ENCODE measurements at places on chromosomes 16 and 17.

DNA sequence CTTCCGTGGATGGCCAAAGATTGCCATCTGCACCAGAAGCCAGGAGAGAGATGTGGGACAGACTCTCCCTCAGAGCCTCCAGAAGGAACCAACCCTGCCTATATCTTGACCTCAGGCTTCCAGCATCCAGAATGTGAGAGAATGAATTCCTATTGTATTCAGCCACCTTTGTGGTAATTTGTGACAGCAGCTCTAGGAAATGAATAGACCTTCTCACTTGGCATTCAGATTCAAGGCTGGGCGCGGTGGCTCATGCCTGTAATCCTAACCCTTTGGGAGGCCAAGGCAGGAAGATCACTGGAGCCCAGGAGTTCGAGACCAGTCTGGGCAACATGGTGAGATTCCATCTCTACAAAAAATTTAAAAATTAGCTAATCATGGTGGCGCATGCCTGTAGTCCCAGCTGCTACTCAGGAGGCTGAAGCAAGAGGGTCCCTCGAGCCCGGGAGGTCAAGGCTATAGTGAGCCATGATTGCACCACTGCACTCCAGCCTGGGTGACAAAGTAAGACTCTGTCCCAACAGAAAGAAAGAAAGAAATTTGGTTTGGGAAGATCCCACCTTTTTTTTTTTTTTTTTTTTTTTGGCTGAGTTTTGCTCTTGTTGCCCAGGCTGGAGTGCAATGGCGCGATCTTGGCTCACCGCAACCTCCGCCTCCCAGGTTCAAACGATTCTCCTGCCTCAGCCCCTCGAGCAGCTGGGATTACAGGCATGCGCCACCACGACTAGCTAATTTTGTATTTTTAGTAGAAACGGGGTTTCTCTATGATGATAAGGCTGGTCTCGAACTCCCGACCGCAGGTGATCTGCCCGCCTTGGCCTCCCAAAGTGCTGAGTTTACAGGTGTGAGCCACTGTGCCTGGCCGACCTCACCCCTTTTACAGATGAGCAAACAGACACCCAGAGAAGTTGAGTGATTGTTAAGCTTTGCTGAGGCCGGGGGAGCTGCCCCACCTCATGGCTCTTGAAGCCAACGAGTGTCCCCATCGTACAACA, 4.3 kb upstream of the CPSF4L start:
- DNase-seq: no peak

- peak; percentile 19 for DNase-seq
Measured at GRCh38 chr17:21278450-21279197, 5.9 kb upstream of the MAP2K3 start.

DNA sequence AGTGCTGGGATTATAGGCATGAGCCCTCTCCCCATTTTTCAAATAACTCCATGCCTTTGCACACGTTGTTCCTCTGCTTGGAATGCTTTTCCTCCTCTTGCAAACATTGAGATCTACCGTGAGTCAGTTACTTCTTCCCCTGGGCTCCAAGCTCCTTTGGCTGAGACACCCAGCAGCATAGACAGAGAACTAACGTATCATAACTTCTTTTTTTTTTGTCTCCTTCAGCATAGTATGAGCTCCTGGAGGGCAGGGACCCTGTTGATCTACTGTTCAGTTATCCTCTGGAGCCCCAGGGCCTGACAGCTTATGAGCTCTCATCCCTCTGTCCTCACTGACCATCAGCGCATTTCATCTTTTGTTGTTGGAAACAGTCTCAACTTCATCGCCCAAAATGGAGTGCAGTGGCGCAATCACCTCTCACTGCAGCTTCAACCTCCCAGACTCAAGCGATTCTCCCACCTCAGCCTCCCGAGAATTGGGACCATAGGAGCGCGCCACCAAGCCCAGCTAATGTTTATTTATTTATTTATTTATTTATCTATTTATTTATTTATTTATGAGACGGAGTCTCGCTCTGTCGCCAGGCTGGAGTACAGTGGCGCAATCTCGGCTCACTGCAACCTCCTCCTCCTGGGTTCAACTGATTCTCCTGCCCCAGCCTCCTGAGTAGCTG, 2.2 kb downstream of the SPAG7 start:
- no peak for DNase-seq

DNA sequence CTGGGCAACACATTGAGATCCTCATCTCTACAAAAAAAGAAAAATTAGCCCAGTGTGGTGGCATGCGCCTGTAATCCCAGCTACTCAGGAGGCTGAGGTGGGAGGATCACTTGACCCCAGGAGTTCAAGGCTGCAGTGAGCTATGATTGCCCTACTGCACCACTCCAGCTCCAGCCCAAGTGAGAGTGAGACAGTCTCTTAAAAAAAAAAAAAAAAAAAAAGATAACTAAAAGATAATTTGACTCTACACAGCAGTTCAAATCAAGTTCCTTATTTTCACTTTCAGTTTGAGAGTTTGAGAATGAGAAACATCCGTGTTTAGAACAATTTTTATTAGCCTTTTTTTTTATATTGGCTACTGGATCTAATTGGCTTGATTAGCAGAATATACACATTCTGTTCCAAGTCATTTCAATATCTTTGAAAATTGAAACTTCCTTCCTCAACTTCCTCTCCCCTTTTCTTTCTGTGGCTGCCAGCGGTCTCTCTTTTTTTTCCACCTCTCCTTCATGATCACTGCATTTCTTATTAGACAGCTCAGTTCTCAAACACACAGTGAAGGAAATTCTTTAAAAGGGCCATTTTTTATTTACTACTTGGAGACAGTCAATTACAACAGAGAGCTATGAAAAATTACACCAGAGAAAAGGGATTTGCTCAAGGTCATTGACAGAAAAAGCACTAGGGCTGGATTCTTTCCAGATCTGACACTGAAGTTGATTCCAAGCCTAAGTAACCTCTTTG, 4.5 kb upstream of the ACSF2 start:
- no peak for DNase-seq

DNA sequence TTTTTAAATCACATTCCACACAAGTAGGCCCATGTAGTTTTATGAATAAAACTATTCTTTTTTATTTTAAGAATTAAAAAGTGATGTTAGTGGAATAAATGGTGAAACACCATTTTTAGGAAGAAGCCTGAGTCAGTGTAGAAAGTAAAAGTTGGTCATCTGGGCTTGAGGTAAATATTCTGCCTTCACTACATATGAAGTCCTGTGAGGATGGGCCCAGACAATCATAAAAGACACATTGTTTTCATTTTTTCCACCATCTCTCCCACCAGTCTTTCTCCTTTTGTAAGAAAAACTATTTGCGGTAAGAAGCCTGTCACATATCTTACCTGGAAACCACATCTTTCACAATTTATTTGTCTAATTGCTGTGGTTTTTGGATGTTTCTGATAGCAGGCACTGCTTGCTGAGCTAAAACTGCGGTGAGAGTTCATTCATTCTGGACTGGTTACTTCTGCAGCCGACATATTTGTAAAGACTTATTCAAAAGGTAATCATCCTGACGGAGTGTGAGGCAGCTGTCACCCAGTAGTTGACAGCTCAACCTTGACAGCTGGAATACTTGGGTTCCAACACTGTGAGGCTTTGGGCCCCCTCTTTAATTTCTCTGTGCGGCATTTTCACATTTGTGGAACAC, 10.6 kb upstream of the RFFL start:
- DNase-seq: no peak

DNA sequence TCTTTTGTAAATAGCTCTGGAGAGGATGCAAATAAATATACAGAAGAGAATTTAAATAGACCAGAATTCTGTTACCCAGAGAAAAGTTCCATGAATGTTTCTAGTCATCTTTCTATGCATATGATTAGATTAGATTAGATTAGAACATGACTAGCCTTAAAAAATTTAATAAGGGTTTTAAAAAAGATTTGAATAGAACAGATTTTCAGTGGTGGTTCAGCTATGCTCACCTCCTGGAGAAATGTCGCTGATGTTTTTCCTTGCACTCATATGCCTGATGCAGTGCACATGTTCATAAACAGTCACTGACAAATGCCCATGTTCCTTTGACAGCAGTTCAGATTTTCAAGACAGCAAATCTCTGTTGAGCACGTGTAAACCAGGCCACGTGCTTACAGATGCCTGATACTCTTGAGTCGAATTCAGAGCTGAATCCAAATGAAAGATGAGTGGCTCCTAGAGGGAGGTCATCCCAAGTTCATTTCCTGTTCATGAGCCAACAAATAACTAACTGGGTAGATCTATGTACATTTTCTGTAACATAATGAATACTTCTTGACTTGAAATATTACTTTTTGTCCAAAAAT, 19.9 kb upstream of the RAB11FIP4 start:
- peak; percentile 37 for DNase-seq

DNA sequence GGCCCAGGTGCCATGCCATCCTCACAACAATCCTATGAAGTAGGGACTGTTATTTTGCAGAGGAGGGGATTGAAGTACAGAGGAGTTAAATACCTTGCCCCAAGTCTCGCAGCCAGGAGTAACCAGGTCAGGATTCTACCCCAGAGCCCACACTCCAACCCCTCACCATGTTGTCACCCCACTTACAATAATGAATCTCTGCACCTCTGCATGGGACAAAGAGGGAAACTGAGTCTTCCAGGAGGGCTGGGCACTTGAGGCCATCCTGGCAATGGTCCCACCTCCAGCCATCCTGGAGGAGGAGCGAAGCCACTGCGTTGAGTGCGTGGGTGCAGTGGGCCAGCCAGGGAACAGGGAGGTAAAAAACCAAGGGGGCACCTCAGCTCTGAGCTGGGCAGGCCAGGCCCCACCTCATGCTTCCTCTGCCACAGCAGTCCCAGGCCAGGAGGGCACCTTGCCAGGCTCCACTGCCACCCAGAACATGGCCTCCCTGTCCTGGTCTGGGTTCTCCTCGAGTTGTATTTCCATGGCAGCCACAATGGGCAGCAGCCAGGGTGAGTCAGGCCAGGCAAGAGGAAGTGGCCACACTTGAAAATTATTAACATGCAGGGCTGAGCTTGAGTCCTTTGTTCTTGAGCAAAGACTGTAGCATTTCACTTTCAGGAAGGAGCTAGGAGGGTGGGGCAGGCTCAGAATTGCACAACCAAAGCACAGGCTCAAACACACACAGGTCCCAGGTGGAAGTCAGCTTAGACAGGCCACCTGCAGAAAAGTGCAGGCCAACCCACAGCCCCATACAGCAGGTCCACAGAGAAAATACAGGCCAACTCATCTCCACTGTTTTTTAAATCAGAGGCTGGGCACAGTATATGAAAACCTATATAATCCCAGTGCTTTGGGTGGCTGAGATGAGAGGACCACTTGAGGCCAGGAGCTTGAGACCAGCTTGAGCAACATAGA, 52.1 kb downstream of the CUEDC1 start:
- DNase-seq: peak; percentile 98

DNA sequence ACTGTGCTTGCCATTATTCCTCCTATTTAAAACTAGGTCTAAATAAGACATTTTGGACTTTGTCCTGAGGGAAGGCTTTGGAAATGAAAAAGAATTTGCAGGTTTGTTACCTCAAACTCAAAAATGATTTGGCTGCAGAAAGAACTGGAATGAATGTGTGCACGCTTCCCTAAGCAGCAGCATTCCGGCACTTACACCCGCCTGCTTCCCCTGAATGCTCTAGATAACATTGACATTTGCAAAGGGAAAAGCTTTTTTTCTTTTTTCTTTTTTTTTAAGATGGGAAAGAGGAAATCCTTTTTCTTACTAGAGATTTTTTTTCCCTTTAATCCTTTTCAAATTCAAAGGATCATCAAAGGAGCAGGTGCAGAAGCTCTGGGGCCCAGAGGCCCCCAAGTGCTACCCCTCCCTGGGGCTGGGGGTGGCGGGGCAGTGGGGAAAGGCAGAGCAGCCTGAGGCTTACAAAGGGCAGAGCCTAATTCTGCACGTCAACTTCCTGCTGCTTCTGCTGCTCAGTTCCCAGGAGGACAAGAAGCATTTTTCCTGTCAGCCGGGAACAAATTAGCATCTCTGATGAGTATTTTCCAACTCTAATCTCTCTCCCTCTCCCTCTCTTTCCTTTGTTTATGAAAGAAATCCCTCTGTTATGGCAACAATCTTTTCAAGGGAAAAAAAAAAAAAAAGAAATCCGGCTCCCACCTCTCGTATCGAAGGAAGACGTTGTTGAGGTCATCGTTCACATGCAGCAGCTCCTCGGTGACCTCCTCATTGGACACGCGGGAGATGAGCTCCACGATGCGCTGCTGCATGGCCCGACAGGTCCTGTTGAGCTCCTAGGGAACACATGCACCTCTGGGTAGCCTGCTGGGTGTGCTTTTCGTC, 32.1 kb upstream of the SREBF1 start:
- DNase-seq: no peak

DNA sequence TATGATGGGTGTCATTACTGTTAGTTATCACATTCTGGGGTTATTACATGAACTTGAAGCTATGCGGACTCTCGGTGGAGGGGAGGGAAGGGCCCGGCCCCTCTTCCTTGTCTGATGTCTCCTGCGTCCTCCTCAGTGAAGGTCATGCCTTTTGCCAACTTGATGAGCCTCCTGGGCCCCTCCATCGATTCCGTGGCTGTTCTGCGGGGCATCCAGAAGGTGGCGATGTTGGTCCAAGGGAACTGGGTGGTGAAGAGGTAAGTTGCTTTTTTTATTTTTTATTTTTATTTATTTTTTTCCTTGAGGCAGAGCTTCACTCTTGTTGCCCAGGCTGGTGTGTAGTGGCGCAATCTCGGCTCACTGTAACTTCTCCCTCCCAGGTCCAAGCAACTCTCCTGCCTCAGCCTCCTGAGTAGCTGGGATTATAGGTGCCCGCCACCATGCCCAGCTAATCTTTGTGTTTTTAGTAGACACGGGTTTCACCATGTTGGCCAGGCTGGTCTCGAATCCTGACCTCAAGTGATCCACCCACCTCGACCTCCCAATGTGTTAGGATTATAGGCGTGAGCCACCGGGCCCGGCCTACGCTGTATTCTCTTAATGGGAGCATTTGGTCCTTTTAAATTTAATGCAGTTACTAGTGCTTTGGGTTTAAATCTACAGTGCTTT, 21.6 kb downstream of the POLR3E start:
- peak; percentile 47 for DNase-seq

DNA sequence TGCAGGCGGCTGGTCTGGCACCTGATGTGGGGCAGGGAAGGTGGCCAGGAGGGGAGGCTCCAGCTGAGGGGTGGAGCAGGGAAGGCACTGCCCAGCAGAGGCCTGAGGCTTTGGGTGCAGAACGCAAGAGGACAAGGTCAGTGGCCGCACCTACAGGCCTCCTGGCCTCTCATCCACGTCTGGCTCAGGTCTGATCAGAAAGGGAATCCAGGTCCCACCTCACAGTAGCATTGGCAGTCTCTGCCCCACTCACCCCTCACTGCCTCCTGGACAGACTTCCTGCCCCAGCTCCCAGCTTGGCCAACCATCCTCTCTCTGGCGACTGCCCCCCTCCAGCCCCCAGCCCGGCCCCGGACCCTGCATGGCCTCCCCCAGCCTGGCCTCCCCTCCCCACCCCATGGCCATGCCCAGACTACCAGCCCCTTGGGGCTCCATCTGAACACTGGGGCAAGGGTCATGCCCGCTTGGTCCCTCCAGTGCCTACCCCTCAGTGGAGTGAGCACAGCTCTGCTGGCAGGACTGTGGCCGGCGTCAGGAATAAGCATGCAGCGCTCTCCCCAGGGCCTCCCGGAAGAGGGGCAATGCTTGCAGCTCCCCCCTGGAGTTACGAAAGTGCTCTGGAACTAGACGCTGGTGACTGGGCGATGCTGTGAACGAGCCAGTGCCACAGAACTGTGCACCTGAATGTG, 4.6 kb downstream of the UTS2R start:
- DNase-seq: no peak

- DNase-seq: peak; percentile 68
Measured at GRCh38 chr16:83878838-83879237, 20.1 kb upstream of the MLYCD start.
